ENCODE measurements at places on chromosomes 7 and 10.
A peak's percentile ranks its signal among the peaks of the same experiment; 100 is the strongest.

DNA sequence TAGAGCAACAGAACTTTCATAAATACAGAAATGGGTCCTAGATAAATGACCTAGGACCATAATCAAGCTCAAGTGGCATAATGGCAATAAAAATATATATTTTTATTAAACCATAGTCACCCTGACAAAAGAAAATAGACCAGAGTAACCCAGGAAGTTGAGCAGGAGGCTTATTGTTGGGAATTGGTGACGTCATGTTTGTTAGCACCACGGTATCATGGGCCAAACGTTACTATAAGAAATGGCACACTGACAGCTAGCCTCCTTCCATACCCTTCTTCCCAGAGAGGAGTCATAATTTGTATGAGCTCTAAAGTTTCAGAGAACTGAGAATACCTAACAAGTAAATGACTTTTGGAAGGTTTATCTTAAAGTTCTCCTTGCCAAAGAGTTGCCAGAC, 1698.2 kb downstream of the REEP3 start:
- DNase-seq = no peak

DNA sequence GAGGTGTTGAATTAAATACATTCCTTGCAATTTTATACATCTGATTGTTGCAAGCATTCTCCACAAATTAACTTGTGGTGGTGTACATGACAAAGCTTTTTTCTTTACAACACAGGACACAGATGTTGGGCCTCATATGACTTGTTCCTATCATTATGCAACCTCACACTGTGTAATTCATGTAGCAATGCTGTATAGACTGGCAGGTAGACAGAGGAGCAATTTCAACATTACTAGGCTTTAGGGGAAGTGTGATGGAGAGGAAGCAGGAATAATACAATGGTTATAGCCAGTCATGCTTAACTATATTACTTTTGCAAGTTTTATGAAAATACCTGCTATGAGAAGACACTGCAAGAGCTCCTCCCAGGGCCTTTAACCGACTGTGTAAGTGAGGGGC, 832.1 kb downstream of the CNTNAP2 start:
- no peak for DNase-seq

DNA sequence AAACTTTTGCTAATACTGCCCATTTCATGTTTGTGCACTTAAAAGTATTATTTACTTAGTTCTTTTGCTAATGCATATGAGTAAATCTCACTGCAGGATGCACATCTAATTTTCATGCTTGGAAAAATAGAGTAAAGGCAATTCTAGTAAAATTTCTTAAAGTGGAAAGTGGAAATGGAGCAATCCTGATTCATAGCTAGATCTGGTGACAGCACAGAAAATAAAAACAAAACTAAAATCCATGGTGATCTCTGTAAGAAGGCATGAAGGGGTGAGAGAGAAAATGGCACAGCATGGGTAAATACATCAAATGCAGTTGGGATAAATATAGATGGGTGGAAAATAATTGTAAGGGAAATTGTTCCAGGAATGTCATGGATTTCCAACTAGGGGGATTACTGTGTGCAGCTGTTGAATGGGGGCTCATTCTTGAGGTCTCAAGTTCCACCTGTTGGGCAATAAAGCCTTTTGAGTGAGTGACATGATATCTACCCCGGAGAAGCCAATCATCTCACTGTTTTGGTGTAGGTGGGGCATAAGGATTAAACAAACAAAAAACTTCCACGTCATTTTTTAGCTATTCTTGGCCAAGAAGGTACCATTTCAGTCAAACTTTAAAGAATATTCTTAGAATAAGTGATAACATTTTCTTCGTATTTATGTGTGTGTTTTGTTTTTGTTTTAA, 1.7 kb upstream of the MCU start:
- DNase-seq = no peak

GRCh38 chr7:3978839-3979238, 677.8 kb downstream of the SDK1 start:
- no peak for DNase-seq

DNA sequence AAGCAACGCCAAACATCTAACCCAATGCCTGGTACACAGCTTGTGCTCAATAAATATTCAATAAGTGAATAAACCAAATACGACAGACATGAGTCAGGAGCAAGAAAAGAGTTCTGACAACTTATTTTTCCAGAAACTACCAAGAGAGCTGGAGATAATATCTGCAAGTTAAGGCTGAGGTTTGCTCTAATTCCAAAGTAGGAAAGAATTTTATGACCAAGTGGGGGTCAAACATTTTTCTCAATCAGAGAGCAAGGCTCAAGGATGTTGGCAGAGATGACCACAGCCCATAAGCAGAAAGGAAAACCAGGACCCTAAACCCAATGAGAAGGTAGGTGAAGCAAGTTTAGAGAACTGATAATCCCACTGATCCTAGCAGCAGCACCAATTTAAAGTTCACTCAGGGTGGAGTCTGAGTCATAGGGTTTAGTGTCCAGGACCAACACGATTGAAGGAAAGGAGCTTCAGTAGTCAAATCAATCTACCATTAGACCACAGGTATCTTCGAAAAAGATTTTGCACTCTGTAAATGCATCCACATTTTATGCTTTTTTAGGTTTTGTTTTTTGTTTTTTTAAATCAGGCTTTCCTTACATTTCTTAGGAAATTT, 49.3 kb upstream of the KCNIP2 start:
- DNase-seq = no peak

GRCh38 chr7:101814081-101814990, 3.1 kb upstream of the CUX1 start:
- DNase-seq = peak; percentile 49

GRCh38 chr7:93092757-93093370, 24.9 kb downstream of the SAMD9 start:
- no peak for DNase-seq

- peak; percentile 67 for DNase-seq
Measured at GRCh38 chr10:123614888-123615287, 51.3 kb upstream of the GPR26 start.

DNA sequence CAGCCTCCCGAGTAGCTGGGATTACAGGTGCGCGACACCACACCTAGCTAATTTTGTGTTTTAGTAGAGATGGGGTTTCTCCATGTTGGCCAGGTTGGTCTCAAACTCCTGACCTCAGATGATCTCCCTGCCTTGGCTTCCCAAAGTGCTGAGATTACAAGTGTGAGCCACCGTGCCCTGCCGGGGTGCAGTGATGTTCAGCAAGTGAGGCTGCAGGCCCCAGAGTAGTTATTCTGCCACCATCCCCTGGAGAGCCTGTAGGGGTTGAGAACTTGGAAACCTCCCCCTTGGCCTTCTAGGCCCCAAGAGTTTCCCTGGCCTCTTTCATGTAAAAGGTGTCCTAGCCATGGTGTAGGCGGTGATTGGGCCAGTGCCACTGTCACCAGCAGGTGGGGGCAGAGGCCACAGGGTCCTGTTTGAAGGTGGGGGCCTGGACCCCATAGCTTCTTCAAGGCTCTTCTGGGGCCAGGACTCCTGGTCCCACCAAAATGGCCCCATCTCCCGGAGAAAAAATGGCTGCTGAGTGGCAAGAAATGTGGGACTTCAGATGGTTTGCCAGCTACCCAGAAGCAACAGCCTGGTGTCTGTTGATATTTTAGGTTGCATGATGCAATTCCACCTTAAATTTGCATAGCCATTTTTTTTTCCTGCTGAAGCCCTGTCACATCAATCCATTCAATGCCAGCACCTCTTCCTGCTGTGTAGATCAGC, 25.5 kb upstream of the INMT start:
- DNase-seq = no peak

All from tibial artery (tissue), 4 donors.